ENCODE measurements at places on chromosomes 1 and 21. TPM values are rescaled to one million over a fixed set of nuclear protein-coding genes. Genes with fewer than 3 reads are reported as not detected.

PLCH2 gene
- total RNA-seq, result 0.33 TPM

NBPF26 gene
- 3.8 TPM for total RNA-seq

TSPEAR gene
- total RNA-seq, result not detected

THAP3 gene
- 18.6 TPM for total RNA-seq

RNU1-4 gene
- total RNA-seq, result not detected
